ENCODE measurements at places on chromosomes 2 and 18.

GRCh38 chr2:70887208-70887549, 48.5 kb upstream of the ATP6V1B1 start:
- no peak for DNase-seq

- peak; percentile 4 for DNase-seq
These were observed 483 bp downstream of the OSBPL6 start for GRCh38 chr2:178194600-178195389.

DNA sequence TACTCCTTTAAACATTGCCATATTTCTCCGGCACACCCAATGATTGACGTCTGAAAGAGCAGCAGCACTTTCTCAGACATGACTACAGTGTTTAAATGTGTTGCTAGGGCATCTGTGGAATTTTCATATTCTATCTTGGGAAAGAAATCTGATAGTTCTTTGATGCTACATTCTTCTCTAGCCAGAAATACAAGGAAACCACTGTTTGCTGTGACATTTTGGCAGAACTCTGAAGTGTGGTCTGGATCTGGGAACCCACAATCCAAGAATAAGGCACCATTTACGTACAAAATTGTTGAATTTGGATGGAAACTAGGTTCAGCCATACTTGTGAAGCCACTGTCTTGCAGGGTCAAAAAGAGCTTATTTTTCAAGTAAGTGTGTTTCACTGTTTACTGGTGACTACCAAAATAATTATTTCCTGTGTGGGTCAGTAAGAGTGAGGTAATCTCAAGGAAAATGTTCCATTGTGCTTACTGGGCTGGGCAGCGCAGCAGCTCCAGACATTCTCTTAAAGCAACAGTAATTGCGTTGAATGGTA, 21.3 kb upstream of the CD28 start:
- DNase-seq, result no peak

DNA sequence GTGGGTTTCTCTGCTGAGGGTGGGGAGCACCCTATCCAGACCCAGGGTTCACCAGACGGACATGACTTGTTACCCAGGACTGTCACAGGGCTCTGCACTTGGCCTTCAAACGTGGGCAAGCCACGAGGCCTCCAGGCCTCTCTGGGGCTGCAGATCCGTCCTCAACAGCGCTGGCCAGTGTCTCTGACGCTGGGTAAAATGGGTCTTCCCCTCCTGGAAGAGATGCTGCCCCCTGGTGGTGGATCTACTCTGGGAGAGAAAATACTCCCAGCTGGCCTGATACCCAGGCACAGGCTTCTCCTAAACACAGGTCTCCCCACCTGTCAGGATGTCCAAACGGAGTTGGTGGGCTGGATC, 3.7 kb downstream of the GPR17 start:
- DNase-seq, result peak; percentile 78

- no peak for DNase-seq
These were observed 107.7 kb upstream of the YPEL5 start for GRCh38 chr2:30039101-30039500.

DNA sequence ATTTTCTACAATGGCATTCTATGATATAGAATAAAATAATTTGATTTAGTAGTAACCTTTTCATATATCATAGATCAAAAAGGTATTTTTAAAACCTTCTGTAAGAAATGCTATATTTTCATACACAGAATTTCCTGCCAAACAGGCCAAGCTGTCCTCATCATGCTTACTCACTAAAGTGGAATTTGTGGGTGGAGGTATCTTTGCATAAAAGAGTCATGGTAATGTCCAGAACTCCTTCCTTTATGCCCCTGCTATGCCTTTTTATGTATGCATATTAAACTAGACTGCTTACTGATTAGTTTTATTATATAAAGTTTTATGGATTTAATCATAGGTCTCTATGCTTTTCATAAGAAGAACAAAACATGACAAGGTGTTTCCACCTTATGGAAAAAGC, 27.5 kb upstream of the MARCHF7 start:
- DNase-seq, result no peak

DNA sequence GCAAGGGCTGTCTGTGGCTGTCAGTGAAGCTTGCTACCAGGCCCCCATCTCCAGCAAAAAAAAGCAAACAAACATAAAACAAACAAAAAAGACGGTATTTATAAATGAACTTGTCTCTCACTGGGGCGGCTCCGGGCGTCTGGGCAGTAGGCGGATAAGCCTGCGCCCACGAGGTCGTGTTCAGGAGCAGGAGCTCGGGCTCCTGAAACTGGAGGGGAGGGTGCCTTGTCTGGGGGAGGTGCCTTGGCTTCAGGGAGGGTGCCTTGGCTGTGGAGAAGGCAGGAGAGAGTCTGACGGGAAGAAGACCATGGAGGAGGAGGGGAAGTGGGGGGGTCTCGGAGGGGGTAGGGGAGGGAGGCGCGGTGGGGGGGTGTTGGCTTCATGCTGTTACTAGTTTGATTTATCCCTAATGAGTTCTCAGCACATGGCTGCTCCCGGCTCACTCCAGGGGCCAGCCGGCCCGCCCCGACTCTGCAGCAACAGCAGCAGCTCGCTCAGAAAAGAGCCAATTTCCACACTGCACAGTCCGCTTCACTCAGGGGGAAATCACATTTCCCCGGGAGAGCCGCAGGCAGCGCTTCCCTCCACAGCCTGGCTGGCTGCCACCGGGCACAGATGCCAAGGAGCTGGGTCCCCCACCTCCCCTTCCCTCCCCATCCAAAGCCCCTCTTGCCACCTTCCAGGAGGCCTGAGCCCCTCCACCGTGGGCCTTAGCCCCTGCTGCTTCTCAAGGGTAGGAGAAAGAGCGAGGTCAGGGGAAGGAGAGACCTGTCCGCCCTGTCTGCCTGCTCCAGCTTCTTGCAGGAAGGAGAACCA, 38.7 kb downstream of the PSD4 start:
- no peak for DNase-seq

DNA sequence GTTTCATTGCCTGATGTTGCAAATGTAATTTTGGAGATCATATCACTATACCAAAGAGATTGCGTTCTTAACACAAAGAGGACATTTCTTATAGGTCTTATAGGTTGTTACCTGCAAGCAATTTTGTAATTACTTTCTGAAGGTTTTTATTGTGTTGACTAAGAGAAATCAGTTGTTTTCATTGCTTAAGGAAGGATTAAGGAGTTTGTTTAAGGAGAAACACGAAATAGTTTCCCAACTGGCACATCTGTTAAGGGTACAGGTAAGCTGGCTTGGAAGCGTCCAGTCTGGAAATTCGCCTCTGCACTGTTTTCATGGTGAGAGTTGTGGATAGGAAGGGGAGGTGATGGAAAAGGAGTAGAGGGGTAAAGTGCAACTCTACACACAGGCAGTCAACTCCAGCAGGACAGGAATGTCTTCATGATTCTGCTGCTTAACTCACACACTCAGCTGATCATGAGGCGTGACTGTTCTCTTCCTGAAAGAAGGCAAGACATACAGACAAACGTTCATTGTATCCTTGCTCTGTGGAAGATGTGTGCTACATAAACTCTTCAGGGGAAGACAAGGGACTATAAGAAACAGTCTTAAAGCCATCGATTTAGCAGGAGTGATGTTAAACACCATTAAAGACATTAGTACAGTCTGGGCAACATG, 61.4 kb upstream of the ACSL3 start:
- DNase-seq, result no peak

DNA sequence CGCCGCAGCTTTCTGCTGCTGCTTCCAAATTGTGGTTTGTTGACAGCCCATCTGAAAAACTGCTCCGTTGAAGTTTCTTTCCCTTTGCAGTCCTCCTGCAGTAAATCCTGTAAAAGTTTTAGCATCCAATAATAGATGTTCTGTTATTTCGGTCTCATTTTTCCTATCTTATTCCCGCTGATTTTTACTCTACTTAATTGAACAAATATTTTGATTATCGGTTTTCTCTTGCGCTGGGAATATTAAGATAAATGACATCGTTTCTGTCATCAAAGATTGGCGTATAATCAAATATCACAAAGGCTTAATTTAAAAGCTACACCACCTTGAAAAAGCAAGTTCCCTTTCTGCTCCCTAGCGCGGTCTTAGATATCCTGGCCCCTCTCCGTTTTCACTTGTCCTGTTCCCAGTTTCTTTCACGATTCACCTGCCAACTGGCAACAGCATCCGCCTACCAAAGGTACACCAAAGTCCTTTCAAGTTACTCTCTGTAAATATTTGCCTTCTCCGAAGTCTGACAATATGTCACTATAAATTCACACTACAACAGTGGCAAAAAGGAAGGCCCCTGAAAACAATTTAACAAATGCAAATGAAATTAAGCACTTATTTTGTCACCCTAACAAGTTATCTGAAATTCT, 1.0 kb upstream of the STRN start:
- no peak for DNase-seq

DNA sequence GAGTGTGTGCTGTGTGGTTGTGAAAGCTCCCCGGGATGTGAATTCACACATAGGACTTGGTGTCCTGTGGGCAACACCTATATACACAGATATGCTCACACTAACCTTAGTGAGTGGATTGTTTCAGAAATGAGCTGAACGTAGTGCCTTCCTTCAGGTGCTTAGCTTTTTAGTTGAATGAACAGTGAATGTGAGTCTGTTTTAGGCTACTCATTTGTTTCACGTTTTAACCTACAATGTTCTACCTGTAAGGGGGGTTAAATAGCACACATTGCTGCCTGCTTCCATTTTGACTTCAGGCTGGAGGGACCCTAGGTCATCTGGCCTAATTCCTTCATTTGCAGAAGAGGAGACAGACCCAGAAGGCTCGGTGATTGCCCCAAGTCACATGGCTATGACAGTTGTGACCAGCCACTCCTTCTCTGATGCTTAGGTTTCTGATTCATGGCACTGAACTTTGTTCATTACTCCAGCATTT, 1.0 kb downstream of the PLEK start:
- DNase-seq, result peak; percentile 62

DNA sequence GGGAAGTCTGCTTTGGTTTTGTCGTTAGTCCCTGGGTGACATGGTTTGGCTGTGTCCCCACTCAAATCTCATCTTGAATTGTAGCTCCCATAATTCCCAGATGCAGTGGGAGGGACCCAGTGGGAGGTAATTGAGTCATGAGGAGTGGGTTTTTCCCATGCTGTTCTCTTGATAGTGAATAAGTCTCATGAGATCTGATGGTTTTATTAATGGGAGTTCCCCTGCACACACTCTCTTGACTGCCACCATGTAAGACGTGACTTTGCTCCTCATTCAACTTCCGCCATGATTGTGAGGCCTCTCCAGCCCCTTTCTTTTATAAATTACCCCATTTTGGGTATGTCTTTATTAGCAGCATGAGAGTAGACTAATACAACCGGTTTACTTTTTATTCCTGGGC, 405.8 kb upstream of the ID2 start:
- no peak for DNase-seq

DNA sequence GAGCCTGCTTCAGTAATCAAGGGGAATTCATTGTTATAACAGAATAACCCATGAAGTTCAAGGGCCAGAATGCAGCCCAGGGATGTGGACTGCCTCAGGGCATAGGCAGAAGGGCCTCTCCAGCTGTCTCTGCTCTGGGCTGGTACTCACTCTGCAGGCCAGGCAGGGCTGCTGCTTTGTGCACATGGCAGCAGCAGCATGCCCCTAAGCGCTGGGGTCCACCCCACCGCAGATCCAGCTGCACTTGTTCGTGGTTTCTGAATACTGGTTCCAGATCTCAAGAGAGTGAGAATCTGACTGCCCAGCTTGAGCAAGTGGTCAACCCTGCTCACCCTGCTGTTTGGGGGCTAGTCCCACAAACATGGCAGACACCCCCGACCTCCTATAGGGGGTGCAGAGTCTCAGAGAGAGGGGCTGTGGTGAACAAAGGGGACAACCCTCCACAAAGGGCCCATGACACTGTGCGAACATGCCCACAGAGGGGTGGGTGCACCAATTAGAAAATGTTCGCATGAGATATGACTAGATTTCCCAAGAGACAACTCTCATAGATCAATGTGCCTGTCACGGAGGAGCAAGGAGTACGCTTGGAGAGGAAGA, 87.3 kb downstream of the ACTR3 start:
- DNase-seq, result no peak

DNA sequence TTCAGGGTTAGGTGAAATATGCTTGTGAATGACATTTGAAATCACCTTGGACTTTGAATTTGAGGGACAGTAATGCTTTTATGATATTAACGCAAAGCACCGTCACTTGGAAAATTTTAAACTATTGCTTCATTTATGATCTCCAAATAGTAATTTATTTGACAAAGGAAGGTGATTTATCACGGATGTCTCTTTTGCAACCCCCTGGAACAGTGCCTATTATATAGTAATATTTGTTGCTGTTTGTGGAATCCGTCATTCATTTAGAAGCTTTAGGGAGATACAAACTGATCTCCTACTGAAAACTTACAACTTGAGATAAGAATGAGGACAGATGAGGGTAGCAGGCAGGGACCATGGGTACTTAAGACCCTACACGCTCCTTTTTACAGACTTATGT, 10.7 kb upstream of the ZEB2 start:
- DNase-seq, result no peak

GRCh38 chr2:121790276-121790956, 35.0 kb downstream of the TSN start:
- no peak for DNase-seq

- DNase-seq, result no peak
These were observed 117.4 kb upstream of the CHRNA1 start for GRCh38 chr2:174881678-174882077.

DNA sequence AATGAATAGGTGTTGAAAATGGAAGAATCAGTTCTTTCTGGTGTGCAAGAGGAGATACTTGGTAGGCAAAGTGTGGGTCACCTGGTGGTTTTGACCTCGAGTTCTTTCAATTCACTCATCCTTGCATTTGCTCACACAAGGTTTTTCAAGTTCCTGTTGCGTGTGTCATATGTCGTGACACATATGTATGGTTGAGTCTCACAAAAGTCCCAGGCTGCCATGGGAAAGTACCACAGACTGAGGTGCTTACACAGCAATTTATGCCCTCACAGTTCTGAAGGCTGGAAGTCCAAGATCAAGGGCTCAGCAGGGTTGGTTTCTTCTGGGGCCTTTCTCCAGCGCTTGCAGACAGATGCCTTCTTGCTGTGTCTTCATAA, 64.4 kb downstream of the NCK2 start:
- no peak for DNase-seq

GRCh38 chr18:62877411-62878221, 162.3 kb downstream of the PHLPP1 start:
- DNase-seq, result no peak

GRCh38 chr2:26845021-26845420, 2.9 kb upstream of the DPYSL5 start:
- DNase-seq, result no peak

GRCh38 chr18:335733-336132, 67.9 kb upstream of the THOC1 start:
- no peak for DNase-seq

DNA sequence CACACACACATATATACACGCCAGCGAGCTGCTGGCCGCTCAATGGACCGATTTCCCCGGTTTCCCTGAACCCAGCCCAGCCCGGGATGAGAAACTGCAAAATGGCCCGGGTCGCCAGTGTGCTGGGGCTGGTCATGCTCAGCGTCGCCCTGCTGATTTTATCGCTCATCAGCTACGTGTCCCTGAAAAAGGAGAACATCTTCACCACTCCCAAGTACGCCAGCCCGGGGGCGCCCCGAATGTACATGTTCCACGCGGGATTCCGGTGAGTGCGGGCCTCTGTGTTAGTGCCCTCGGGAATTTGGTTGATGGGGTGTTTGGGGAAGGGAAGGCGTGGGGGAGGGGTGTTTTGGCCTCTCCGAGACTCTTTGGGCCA, 392 bp downstream of the ST8SIA3 start:
- DNase-seq, result no peak

GRCh38 chr2:60520151-60520876, 33.1 kb downstream of the BCL11A start:
- DNase-seq, result no peak

Data from CD4-positive, alpha-beta T cell (primary cell).